ENCODE measurements at places on chromosomes 16 and 17. TPM values are rescaled to one million over a fixed set of nuclear protein-coding genes. Genes with fewer than 3 reads are reported as not detected.

- no peak for DNase-seq
Observed at GRCh38 chr17:81340607-81341515, 45.8 kb upstream of the SLC38A10 start.

DNA sequence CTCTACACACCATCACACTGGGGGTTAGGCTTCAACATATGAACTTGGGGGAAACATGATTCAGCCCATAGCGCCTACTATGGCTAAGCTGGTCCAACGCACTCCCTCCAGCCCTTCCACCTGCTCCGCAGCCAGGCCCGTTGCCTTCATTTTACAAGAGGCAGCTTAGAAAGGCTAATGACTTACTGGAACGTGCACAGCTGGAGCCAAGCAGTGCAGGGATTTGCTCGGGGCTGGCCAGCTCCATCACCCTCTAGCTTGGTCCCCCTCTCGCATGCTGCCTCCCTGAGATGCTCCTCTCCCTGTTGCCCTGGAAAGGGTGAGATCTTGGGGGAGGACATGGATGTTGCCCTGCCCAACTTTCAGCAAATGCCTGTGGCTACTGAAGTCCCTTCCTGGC, 2.8 kb upstream of the CACNG1 start:
- no peak for DNase-seq

GRCh38 chr16:56728980-56729734, 772 bp upstream of the NUP93 start:
- DNase-seq: no peak

DNA sequence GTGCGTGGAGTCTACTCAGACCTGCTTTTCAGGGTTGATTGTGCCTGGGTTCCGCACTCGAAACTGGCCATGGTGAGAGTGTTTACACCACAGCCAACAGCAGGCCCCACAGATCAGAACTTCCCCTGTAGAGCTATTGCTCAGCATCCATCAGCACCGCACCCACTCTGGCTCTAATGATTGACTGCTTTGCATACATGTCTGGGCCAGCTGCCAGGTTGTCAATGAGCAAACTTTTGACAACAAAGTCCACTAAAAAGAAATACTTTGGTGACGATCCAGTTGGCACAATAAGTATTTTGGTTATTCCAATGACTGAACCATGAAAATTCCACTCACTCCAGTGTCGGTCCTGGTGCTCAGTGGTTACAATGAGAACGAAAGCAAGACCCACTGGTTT, 190.7 kb downstream of the FOXL1 start:
- no peak for DNase-seq

- DNase-seq: no peak
Observed at GRCh38 chr16:27969574-27969973, 93.9 kb downstream of the GSG1L start.

DNA sequence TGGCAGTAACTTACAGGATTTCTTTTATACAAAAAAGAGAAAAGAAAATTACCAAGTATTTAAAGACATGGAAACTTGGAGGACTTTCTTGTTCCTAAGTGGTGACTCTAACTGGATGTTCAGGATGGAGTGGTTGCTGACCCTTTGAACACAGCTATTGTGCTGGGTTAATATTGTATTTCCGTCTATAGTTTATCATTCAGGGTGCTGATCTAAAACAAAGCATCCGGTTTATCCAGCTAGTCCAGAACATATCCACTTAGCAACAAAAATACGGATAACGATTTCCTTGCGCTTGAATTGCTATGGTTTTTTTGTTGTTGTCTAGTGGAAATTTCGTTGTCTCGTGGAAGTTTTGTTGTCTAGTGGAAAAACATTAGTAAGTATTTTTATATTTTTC, 38.2 kb downstream of the SNTB2 start:
- DNase-seq: no peak

- no peak for DNase-seq
Observed at GRCh38 chr16:19361587-19361986, 56.1 kb upstream of the TMC5 start.

- DNase-seq: no peak
Observed at GRCh38 chr16:84607694-84608093, 10.2 kb downstream of the COTL1 start.

DNA sequence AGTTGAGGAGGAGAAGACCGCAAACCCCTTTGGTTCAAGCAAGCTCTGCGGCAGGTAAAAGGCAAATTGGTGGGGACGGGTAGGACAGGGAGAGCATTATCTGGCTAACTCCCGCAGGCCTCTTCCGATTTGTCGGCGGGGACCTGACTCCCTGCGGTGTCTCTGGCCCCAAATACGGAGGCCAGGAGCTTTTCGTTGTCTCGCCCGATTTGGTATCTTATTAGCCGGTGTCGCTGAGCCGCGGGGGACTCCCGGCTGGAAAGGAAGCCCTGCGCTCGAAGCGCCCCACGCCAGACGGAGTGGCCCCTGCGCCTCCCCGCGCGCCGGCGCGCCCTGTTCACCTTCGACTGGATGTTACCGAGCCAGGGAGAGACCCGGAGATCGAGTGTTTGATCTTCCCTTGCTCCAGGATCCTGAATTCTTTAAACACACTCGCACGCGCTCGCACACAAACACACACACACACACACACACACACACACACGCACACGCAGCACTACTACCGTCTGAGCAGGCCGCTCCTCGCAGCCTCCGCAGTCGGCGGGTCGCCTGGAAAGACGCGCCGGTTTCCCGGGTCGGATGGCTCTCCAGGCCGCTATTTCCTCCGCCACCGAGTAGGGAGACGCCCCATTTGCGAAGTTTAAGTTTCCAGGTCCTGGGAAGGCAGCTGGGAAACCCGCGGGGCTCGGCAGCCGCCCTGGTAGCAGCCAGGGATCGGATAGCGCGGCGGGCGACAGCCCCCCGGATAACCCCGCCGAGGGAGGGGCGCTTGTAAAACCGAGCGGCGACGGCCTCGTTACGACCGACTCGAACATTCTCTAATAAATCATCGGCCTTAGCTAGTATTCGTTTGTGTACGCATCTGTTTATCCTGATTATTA, 3.3 kb downstream of the PRAC1 start:
- no peak for DNase-seq

GRCh38 chr16:29891525-29892457, 7.6 kb downstream of the SEZ6L2 start:
- no peak for DNase-seq

- DNase-seq: no peak
Observed at GRCh38 chr17:81402981-81403467, 7.8 kb downstream of the BAHCC1 start.

DNA sequence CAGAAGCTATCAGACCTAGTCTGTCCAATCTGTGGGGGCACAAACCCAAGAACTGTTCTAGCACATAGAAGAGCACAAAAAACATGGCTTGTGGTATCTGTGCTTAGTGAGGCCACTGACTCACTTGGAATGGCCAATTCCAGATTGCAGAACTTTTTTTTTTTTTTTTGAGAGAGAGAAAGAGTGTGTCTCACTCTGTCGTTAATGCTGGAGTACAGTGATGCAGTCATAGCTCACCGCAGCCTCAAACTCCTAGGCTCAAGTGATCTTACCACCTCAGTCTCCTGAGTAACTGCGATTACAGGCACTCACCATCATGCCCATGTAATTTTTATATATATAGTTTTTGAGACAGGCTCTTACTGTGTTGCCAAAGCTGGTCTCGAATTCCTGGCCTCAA, 77.2 kb upstream of the CLEC3A start:
- DNase-seq: no peak

DNA sequence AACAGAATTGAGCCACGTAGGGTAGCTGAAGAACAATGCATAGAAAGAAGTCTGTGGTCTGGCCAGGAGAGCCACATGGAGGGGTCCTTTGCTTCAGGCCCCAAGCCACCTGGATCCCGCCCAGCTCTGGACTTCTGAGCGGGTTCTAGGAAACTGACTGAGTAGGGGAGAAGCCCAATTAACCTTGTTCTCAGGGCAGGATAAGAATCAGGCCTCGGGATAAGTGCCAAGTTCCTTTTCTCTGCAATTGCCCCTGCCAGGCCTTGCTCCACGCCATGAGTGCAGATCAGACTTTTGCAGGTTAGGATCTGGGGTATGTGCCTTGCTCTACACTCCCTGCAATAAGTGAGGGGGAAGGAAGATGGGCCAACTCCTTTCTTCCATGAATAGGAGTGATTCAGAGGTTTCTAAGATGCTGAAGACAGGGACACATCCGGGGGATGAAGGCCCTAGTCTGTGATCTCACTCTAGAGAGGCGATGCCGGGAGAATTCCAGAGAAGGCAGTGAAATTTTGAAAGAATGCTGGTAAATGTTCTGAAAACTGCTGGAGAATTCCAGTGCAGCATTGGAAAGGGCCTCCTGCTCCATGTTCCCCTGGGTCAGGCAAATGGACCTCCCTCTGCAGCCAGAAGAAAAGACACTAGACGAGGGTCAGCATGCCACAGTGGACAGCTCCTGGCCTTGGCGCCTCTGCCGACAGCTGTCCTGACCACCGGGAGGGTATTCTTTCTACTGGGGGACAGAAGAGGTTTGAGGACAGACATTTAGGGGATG, 5.8 kb downstream of the NEUROD2 start:
- DNase-seq: no peak

DNA sequence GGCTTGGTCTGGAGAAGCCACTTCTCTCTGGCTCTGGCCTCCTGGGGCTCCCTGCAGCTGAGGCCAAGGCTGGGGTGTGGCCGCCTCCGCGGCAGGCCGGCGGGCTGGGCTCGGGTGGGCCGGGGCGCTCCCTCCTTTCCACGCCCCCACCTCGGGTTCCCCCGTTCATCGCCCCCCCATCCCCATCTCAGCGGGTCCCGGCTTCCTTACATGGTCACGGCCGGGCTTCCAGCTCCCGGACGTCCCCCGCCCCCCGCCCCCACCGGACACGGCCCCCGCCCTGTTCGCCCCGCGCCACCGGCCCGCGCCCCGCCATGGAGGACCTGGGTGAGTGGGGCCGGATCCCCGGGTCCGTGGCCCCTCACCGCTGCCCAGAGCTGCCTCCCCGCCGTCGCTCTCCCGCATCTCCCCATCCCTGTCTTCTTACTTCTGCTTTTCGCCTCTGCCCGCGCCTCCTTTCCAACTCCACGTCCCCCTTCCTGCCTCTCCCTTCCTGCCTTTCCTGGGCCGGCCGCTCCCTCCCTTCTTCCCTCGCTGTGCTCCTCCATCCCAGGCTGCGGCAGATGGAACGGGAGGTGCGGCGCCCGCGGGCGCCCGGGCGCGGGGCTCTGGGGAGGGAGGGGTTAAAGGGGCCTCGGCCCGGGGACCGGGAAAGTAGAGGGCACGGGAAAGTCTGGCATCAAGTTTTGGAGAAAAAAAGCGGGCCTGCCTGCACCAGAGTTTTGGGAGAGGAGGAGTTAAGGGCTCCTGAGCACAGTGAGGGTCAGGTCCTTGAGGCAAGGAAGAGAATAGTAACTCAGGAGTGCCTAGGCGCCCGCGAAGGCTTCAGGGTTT, at the start of gene TGFB1I1:
TSS of gene TGFB1I1 (plus strand) at position 278 of the 834 bp plus-strand sequence. CDS start at position 315, 37 bp downstream.
- no peak for DNase-seq

DNA sequence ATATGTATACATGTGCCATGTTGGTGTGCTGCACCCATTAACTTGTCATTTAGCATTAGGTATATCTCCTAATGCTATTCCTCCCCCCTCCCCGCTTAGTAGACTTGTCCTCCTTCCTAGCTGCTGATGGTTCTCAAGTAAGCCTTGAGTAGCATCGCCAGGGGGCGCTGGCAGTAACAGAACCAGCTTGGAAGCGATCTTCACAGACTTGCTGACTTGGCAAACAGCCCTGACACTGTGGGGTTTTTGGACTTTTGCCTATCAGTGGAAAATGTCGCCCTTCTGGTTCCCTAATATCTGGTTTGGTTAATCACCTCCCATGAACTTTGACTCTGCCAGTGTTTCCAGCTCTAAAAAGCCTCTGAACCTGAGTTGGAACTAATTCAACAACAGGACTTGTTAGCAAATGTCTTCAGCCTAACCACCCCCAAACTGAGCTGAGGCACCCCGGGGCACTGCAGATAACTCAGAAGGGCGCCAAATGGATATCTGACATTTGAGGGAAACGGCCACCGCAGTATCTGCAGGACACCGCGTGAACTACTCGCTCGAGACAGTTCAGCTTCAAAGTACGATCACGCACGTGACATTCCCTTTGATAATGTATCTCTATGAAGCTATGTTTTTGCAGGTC, 15.4 kb upstream of the SPATA32 start:
- DNase-seq: peak; percentile 80

GRCh38 chr17:10126616-10127501, 71.5 kb downstream of the GAS7 start:
- no peak for DNase-seq

DNA sequence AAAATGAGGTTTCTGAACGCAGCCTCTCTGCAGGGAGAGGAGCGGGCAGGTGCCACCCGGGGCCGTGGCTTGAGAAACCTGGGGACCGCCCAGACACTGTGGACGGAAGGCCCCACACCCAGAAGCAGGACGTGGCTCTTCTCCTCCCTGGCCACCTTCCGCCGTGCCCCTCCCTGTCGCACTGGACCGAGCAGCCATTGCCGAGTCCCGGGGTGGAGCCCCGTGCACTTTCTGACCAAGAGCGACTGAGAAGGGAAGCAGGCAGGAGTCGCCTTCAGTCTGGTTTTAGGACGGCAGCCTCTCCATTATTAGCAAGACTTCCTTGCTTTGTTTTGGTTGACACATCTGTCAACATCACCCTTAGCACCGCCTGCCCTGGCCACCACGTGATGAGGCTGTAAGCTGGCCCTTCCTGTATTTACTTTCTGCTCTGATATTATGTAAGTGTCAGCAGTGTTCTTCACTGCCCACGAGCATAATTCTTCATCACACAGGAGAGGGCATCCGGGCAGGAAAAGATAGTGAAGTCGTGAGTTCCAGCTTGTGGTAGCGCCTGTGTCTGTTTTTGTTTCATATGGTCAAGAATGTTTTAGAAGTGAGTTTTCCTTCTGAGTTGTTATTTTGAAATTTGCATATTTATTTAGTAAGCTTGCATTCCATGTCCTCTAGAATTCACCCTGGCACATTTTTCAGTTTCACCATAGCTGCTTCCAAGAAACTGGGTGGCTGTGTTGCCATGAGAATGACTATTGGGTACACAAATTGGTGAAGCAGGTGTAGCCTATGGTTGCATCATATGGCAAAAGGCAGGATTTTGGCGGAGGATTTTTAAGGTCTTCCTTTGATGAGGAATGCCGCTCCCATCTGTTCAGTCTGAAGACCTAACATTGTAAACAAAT, 1.0 kb downstream of the HERPUD1 start:
- no peak for DNase-seq

DNA sequence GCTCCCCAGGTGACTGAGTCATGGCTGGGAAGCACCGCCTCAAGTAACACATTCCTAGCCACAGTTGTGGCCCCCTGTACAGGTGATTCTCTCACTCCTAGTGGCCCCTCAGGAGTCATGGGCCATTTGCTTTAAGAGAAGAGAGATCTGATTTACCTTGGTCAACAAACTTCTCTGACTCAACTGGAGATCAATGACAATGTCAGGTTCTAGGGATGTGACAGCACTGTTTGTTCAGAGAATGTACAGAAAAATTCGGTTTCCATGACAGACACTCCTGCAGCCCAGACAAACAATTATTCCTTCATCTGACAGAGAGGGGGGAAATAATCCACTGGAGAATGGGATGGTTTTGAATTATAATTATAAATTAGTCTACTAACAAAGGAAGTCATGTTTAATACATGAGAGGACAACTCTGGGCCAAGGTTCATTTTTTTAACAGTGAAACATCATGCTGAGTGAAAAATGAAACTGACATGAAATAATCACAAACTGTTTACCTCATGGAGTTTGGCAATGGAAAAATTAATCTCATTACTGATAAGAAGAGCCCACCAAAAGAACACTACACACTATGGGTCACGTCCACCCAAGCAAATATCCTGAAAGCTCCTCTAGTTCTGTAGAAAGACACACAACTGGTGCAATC, 9.7 kb downstream of the ERN1 start:
- DNase-seq: no peak

PYDC1 gene
- polyA plus RNA-seq: not detected

CCL2 gene
- 95.7 TPM for polyA plus RNA-seq

ABCC11 gene
- 0.19 TPM for polyA plus RNA-seq

ZCCHC14 gene
- 35.5 TPM for polyA plus RNA-seq
